ENCODE measurements at places on chromosomes 5 and 9.

DNA sequence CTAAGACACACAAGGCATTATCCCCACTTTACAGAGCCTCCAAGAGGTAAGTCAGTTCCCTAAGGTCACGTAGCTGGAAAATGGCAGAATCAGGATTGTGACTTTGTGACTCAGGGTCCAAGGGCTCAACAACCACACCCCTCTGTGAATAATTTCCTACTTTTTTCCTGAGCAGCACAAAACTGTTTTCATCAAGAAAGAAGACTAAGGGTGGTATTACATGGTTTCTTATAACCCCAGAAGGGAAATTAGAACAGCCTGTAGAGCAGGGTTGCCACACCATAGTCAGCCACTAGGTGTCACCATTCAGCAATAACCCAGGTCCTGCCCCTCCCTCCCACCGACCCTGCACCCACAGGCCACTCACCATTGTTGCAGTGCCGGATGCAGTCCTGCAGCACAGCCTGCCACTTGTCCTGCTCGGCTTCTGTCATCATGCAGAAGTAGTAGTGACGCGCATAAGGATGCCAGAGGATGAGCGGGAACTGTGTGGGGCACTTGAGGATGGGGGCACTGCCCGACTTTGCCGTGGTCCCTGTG is 72.1 kb downstream of the LRSAM1 start:
- peak; percentile 55 for DNase-seq

DNA sequence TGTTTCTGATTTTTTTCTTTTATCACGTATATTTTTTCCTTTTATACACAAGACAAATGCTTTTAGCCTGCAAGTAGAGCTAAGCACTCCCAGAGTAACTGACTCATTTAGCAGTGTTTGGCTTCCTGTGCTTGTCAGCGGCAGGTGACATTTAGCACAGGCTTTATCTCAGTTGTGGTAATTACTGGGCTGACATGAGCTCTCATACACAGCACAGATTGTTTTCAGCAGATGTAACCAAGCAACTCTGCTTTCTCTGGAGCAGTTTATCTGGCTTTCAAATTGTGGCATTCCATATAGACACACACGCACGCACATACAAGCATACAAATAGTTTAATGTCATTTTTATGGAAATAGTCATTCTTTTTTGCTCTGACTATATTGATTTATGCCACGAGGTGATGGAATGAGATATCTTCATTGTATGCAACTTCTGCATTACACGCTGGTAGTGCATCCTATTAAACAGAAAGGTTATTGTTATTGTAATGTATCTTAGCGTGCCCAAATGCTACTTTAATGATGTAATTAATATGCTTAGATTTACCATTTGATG is 379.0 kb upstream of the GRAMD2B start:
- DNase-seq = peak; percentile 70

GRCh38 chr5:104363567-104363966 is 801.0 kb upstream of the NUDT12 start:
- no peak for DNase-seq

GRCh38 chr9:81563739-81564138 is 125.6 kb downstream of the TLE1 start:
- no peak for DNase-seq

DNA sequence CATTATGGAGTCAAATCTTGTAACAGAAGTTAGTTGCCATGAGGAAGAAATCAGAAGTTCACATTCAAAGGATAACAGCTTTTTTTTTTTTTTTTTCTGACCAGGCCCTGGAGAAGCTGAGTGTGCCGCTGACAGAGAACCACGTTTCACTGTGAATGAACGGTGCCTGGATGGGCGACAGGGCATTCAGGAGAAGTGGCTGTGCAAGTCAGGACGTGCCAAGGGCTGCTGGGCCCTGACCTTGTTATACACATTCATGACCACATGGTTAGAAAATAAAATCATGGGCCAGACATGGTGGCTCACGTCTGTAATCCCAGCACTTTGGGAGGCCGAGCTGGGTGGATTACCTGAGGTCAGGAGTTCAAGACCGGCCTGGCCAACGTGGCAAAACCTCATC is 91.6 kb downstream of the ANKH start:
- no peak for DNase-seq

- DNase-seq = peak; percentile 69
Measured at GRCh38 chr5:78508186-78508765, 140.3 kb downstream of the LHFPL2 start.

GRCh38 chr5:31343946-31344345 is 150.5 kb downstream of the CDH6 start:
- DNase-seq = no peak

DNA sequence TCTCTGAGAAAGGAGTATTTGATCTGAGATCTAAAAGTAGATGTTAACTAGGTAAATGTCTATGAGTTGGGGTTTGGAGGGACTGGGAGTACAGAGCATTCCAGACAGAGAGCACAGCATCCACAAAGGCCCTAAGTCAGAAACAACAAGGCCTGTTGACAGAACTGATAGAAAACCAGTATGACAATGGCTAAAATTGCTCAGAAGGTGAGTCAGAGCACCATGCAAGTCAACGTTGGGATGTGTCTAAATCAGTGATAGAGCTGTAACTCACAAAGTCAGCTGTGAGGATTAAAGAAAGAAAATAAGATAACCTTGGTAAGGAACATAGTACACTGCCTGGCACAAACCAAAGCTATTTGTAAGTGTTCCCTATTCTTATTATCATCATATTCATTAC is 124.0 kb downstream of the CETN3 start:
- DNase-seq = no peak

DNA sequence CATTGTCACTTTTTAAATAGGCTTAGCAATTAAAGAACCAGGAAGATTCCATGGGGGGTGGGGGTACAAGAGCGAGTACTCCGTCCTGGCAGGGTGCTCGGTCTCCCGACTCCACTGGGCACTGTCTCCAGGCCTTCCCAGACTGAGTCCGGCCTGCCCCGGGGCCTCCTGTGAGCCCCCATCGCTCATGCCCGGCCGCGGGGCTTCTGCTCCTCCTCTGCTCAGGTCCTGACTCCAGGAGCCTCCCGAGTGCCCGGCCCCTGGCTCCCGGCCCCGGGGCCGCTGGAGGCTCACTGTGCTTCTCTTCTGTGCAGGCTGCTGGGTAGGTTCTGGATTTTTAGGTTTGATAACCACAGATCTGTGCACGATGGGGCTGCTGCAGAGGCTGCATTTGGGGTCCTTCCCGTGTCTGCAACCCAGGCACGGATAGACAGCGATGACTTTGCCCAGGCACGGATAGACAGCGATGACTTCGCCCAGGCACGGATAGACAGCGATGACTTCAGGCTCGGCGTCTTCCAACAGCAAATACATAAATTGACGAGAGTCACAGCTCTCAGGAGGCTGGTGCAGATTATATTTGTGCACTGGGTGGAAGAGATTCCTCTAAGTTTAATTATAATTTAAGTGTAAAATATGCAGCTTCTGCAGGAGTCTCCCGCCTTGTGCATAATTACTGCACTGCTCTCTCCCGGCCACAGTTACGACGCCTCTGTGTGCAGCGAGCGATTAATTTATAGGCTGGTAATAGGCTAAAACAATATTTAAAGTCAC is 74.8 kb upstream of the RXRA start:
- no peak for DNase-seq

DNA sequence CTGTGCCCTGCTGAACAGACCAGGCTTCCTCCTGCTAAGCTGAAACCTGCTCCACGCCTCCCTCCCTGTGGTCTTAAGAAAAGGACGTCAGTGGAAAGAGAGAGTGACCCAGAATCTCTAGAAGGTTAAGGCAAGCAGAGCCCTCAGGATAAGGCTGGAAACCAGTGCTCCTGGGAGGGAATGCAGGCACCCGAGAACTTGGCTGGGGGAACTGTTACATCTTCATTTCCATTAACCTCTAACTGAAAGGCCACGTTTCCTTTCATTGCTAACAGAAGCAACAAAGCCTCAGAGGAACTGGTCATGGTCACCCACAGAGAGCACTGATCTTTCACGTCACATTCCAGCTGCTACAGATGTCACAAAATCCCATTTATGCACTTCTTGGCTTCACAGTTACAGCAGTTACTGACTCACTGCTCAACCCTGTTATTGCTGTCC is 26.1 kb upstream of the AKNA start:
- DNase-seq = peak; percentile 85

DNA sequence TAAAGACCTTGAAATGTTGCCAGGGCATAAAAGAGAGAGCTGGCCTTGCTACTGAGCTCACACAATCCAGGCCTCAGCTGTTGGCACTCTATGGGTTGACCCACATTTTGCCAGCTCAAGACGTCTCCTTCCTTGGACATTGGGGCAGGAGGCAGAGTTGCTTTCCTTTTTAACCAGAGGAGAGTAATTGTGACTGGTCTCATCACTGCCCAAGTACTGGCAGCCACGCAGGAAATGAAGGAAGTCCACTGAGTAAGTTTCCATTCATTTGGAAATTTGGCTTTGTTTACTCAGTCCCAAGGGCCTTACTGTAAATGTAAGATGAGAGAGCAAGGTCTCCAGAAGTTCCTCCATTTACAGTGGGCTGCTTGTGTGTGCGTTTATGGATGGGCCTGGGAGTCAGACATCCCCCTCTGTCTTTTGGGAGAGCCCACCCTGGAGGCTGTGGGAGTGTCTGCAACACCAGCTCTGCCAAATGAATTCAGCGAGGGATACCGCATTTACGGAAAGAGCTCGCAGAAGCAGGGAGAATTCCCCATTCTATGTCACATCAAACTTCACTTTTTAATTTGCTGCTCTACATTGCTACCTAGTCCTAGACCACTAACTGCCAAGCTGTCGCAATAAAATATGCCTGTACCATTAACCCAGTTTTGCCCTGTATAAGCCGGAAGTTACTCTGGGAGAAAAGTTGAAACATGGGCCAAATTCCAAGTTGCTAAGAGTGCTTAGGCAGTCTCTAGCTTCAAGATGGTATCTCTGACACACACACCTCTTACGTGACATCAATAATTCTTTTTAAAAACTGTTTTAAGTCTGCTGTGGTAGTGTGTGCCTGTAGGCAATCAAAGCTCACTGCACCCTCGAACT is 24.5 kb upstream of the PDZD2 start:
- DNase-seq = no peak

DNA sequence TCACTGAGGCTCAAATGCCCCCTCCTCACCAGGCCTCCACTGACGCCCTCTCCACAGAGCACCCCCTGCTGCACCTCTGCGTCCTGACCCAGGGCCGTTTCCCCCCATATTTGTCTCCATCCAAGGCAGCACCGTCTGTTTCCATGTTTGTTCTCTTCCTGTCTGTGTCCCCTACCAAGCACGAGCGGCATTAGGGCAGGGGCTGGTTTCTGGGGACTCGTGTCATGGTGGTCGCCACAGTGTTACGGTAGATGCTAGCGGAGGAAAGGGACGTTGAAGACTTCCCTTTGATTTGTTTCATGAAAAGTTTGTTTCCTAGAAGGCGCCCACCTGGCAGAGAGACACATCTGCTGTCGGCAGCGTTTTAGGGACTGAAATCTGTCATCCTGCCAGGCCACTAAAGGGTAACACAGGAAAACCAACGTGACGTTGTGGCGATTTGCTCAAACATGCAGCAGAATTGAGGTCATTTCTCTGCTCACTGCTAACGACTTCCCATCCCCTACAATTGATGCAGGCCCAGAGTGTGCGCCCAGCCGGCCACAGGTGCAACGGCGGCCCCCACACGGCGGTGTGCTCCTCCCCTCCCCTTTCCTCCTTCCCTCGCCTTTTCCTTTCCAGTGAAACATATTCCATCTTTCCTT is 79.3 kb upstream of the IRX4 start:
- DNase-seq = no peak

DNA sequence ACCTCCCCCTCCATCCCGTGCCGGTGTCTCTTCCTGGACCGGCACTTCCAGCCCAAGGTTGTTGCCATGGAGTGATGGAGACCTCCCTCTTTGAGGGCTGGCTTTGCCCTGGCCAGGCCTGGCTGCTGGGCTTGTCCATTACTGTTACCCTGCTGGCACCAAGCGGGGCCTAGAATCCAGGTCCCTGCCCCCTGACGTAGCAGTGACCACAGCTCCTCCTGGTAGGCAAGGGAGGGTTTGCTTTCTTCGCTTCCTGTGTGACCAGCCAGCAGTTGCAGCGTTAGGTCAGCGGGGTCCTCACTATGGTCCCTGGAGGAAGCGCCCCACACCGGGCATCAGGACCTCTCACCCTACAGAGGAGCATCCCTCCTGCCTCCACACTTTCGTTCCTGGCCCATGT is 146.7 kb upstream of the COL5A1 start:
- DNase-seq = no peak

- no peak for DNase-seq
Measured at GRCh38 chr5:101346906-101347305, 443.8 kb upstream of the ST8SIA4 start.

All from fibroblast of skin of scalp (primary cell).